ENCODE measurements at places on chromosomes 13 and 19. TPM values are rescaled to one million over a fixed set of nuclear protein-coding genes. Genes with fewer than 3 reads are reported as not detected.

GRCh38 chr13:36163286-36163685 lies 32.1 kb upstream of the DCLK1 start:
- DNase-seq = no peak
- H3K4me1 ChIP-seq = peaks cover 9% of the 10 kb centered on the region

DNA sequence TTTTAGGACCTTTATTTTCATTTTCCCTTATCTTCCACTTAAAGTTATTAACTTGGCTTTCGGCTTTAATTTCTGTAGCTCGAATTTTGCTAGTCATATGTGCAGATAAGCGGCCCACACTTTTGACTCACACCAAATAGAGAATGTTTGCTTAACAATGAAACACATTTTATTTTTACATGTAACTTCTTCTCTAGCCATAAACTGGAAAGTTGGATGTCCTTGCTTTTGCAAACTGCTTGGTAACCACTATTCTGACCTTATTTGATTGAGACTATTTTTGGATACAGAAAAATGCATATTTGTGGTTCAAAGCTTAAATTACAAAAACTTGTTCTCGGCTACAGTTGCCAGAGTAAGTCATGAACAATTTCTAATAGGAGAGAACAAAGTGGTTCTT lies 600.0 kb downstream of the KCTD12 start:
- H3K27ac ChIP-seq = no peak overlapping the region
- no peaks in the 10 kb centered on the region for H3K36me3 ChIP-seq
- no peaks in the 10 kb centered on the region for H3K27me3 ChIP-seq
- H3K4me3 ChIP-seq = no peak overlapping the region
- DNase-seq = no peak

GRCh38 chr13:46620471-46620870 lies 67.5 kb downstream of the LRCH1 start:
- H3K27ac ChIP-seq = no peak overlapping the region
- no peaks in the 10 kb centered on the region for H3K27me3 ChIP-seq
- DNase-seq = no peak
- H3K4me3 ChIP-seq = no peak overlapping the region

DNA sequence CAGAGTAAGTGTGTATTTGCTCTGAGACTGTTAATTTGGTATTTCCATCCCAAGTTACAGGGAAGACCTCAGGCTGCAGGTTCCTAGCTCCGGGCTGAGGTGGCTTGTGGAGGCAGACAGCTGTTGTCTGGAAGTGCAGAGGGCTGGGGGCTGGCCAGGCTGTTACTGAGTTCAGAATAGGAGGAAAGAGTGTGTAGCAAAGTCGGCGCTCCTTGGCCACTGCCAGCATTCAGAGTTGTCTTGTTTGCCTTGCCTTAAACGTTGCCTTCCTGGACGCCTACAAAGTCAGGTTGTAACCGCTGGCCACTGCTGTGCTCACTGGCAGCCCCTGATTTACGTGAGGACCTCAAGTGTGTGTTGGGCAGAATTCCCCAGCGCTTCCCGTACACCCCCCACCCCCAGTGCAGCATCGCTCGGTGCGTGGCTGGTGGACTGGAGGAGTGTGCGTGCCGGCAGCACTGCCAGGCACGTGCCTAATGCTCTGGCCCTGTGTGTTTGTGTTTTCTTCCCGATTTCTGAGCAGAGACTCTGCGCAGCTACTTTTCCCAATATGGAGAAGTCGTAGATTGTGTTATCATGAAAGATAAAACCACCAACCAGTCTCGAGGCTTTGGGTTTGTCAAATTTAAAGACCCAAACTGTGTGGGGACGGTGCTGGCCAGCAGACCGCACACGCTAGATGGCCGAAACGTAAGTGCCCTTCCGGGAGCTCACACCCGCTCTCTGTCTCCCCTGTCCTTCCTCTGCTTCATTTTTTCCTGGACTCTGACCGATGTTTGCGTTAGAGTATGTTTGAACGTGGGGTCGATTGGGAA lies 10.5 kb downstream of the DAZAP1 start:
- H3K36me3 ChIP-seq = peaks cover 35% of the 10 kb centered on the region
- H3K4me3 ChIP-seq = no peak overlapping the region
- peak overlapping the region; percentile 98 for H3K27ac ChIP-seq

DNA sequence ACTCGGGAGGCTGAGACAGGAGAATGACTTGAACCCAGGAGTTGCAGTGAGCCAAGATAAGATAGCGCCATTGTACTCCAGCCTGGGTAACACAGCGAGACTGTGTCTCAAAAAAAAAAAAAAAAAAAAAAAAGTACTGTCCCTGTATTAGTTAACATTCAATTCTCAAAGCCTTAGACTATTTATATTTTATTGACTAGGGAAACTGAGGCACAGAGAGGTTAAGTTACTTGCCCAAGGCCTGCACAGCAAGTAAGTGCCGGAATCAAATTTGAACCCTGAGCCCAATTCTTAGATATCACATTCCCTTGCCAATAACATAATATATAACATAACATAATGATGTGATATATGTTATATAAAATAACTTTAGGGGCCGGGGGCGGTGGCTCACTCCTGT lies 921 bp upstream of the KLC3 start:
- H3K4me1 ChIP-seq = peaks cover 2% of the 10 kb centered on the region
- H3K4me3 ChIP-seq = no peak overlapping the region

- no peak overlapping the region for H3K27ac ChIP-seq
- DNase-seq = no peak
- H3K36me3 ChIP-seq = no peaks in the 10 kb centered on the region
- no peaks in the 10 kb centered on the region for H3K4me1 ChIP-seq
- H3K27me3 ChIP-seq = no peaks in the 10 kb centered on the region
- no peak overlapping the region for H3K4me3 ChIP-seq
These were observed 215.6 kb downstream of the LIG4 start for GRCh38 chr13:107999751-108000150.

DNA sequence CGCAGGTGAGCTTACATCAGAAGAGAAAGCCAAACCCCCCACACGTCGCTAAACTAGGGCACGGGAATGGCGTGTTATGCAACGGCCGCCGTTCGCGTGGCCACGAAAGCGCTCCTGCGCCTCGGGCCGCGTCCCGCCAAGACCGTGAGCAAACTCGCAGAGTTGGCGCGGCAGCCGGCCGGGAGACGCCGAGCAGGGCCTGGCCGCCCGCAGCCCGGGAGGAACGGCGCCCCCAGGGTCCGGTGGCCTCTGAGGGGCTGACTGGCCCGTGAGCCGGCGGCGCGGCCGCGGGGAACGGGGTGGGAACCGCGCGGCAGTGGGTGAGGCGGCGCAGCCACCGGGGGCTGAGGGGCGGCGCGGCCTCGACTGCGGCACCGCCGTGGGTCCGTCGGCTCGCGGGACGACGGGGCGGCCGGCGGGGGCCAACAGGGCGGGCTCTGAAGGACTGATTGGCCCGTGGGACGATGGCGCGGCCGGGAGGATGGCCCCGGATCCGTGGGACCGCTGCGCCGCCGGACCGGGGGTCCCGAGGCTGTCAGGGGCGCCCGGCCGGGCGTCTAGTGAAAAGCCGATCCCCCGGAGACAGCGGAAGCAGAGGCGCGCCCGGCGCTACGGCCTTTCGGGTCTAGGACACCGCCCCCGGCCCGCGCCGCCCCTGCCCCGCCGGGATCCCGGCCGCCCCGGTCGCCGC lies 903 bp downstream of the LATS2 start:
- peak overlapping the region; percentile 95 for H3K4me3 ChIP-seq
- H3K36me3 ChIP-seq = no peaks in the 10 kb centered on the region
- no peak for DNase-seq
- H3K27ac ChIP-seq = peak overlapping the region; percentile 94

DNA sequence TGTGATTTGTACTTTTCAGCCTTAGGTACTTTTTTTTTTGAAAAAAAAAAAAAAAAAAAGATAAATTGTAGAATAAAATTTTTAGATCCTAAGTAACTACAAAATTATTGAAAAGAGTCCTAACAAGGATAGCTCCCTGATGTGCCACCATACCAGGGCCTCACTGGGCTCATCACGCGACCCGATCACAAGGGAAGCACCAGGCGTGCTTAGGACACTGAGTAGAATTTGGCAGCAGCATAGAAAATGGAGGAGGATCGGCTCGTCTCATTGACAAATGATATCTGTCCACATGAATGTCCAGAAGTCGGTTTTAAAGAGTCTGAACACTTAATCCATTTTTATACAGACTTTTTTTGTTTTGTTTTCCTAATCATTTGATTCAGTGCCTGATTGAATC lies 179.0 kb downstream of the STK24 start:
- DNase-seq = no peak
- no peaks in the 10 kb centered on the region for H3K36me3 ChIP-seq
- no peaks in the 10 kb centered on the region for H3K4me1 ChIP-seq
- H3K27ac ChIP-seq = no peak overlapping the region

- DNase-seq = no peak
- H3K4me3 ChIP-seq = peak overlapping the region; percentile 73
- H3K36me3 ChIP-seq = no peaks in the 10 kb centered on the region
- peaks cover 16% of the 10 kb centered on the region for H3K27me3 ChIP-seq
- H3K4me1 ChIP-seq = no peaks in the 10 kb centered on the region
These were observed 1.7 kb downstream of the KLF5 start for GRCh38 chr13:73060251-73061160.

- H3K4me1 ChIP-seq = peaks cover 19% of the 10 kb centered on the region
- H3K27me3 ChIP-seq = no peaks in the 10 kb centered on the region
- H3K4me3 ChIP-seq = no peak overlapping the region
- H3K36me3 ChIP-seq = no peaks in the 10 kb centered on the region
These were observed 67.2 kb upstream of the UBL3 start for GRCh38 chr13:29917650-29918049.

DNA sequence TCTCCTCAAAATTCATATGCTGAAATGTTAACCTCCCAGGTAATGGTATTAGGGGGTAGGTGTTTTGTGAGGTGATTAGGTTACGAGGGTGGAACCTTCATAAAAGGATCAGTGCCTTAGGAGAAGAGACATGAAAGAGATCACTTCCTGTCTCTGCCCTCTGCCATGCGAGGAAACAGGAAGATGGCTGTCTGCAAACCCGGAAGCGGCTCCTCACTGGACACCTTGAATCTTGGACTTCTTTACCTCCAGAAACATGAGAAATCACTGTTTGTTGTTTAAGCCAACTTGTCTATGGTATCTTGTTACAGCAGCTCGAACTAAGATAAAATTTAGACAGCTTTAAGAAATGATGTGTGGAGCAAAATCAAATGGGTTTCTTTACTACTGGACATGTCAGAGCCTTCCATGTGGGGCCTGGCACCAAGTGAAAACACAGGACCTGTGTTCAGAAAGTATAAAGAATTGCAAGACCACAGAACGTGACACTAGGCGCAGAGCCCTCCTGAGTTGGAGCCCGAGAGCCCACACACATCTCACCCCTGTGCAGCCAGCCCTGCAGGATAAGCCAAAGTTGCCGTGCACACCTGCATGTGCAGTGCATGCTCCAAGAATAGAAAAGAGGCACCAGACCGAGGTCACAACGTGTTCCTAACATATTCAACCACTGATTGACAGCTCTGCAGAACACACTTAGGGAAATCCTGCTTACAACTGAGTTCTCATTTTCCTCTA lies 112.5 kb upstream of the UQCRFS1 start:
- no peaks in the 10 kb centered on the region for H3K27me3 ChIP-seq
- H3K36me3 ChIP-seq = no peaks in the 10 kb centered on the region
- H3K4me1 ChIP-seq = no peaks in the 10 kb centered on the region
- no peak overlapping the region for H3K27ac ChIP-seq
- no peak overlapping the region for H3K4me3 ChIP-seq

DNA sequence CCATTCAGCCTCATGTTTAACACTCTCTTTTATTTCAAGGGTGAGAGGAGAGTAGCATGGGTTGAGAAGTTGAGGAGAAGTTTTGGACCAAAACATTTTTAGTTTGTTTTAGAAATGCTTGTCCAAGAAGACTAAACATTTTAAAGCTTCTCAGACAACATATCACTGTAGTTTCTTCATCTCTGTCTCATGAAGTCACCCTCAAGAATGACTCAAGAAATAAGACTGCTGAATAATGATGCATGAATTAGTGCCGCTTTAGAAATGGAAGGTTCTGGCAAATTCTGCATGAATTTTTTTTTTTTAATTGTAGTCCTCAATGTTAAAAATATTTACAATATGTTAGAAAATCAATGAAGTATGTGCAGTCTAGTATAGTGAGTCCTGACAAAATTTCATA lies 422.7 kb upstream of the ARGLU1 start:
- peaks cover 8% of the 10 kb centered on the region for H3K4me1 ChIP-seq
- no peak overlapping the region for H3K4me3 ChIP-seq
- no peaks in the 10 kb centered on the region for H3K27me3 ChIP-seq

DNA sequence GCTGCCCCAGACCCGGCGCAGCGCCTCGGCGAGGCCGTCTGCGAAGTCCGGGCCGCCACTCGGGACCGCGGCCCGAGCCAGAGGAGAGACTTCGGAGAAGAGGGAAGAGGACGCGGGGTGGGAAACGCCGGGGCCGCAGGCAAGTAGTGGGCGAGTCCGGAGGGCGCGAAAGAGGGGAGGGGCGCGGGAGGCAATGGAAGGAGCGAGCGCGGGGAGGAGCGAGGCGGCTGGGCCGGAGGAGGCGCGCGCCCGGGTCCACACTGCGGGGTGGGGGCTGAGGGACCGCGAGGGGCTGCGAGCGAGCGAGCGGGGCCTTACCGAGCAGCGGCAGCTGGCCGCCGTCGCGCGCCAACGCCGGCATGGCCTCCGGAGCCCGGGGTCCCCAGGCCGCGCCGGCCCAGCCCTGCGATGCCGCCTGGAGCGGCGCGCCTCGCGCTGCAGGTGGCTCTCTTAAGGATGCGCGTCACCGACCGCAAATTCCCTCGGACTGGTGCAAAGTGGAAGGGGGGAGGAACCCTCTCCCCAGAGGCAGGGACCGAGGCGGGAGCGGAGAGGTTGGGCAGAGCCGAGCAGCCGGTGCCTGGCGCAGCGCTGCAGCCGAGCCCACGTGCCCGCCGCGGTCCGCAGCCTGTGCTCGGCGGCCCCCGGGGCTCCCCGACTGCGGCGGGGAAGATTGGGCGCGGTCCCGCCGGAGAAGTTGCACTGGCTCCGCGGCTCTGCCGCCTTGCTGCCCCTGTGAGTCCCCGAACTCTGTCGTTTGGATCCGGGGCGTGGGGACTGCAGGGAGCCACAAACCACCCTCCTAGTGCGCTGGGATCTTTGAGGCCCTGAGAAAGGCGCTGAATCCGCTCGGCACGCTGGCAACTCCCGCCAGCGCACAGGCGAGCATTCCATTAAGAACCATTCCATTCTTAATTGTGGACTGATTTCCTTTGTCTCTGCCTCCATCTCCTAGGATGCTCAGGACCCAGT lies at the start of gene FLT3:
TSS of gene FLT3 (minus strand) at position 427 of the 972 bp plus-strand sequence. CDS start at position 361, 66 bp downstream.
- peaks cover 10% of the 10 kb centered on the region for H3K4me1 ChIP-seq
- DNase-seq = no peak
- peak within 1 kb of the TSS; percentile 65 for H3K4me3 ChIP-seq
- no peaks in the 10 kb centered on the region for H3K36me3 ChIP-seq
- peaks cover 19% of the 10 kb centered on the region for H3K27me3 ChIP-seq

The NLRP5 gene
- total RNA-seq = not detected

The KLK2 gene
- not detected for total RNA-seq

The LHFPL6 gene
- 3.7 TPM for total RNA-seq

The NKPD1 gene
- 4.2 TPM for total RNA-seq

The CD33 gene
- total RNA-seq = 0.75 TPM
